Stimulated activated naive CD4-positive, alpha-beta T cell treated with Interleukin-2 at 50 U/mL for 16 hours (primary cell): ENCODE measurements at places on chromosomes 13 and 19.

GRCh38 chr19:29715701-29716581 is 880 bp upstream of the C19orf12 start:
- no peak for DNase-seq

- no peak for DNase-seq
Observed at GRCh38 chr13:102233566-102234208, 168.2 kb downstream of the FGF14 start.

DNA sequence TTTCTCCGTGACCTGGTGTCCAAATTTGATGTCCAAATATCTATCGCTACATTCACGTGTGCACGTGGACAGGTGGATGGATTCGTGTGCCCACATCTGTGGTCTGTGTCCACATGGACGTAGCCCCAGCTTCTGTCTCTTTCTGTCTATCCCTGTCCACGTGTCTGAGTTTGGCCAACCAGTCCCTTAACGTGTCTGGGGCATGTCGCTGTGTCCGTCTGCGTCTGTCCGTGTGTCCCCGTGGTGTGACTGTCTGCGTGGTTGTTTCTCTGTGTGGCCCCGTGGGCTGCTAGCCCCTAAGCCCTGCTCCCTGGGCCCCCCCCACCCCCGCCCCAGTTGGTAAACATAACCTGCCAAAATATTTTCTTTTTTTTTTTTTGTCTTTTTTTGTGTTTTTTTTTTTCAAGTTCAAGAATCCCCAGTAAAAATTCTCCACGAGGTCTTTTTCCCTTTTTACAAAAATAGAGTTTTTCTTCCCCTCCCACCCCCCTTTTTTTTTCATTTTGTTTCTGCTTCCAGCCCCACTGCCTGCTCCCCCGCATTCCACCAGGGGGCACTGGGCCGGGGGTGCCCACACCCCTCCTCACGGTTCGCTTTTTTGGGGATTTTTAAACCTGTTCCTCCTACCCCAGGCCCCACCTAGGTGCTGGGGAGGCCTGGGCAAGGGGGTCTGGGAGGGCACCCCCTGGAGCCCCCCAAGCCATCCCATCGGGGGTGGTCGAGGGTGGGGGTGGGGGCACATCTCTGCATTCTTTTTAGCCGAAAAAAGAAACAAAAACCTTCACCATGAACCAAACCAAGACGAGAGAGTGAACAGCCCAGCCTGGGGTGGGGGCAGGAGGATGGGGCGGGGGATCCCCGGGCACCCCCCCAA is 18.3 kb downstream of the PRKCSH start:
- peak; percentile 9 for DNase-seq

DNA sequence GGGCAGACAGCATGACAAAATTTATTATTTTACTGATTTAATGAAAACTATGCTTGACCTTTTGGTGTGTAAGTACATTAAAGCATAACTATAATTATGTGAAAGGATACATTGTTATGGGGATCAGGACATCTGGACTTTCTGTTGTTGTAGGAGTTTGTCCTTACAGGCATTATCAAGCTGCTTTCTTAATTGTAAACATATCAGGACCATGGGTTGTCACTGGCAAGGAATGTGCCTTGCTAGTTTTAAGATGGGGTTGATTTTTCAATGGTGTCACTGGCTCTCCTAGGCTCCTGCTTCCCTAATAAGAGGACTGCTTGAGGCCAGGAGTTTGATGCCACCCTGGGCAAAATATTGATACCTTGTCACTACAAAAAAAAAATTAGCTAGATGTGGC is 32.6 kb downstream of the KBTBD6 start:
- DNase-seq, result no peak

- no peak for DNase-seq
Observed at GRCh38 chr13:38707460-38707859, 20.6 kb downstream of the FREM2 start.
